ENCODE measurements at places on chromosomes 7 and 10.

DNA sequence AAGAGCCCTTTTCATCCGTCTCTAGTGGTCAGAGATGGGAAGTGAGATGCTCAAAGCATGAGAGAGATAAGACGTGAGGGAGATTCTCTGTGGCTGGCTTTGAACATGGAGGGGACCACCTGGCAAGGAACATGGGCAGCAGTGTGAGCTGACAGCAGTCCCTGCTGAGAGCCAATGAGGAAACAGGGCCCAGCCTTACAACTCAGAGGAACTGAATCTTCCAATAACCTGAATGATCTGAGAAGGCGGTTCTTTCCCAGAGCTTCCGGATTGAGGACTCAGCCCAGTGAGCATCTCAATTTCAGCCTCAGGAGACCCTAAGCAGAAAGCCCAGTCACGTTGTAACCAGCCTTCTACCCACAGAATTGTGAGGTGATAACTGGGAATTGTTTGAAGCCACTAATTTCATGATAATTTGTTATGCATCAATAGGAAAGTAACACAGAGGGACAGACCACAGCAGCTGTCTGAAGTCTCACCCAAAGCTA, 33.9 kb upstream of the IKZF1 start:
- no peak for DNase-seq

- peak; percentile 14 for DNase-seq
Measured at GRCh38 chr7:48637382-48637781, 287.0 kb upstream of the CDC14C start.

DNA sequence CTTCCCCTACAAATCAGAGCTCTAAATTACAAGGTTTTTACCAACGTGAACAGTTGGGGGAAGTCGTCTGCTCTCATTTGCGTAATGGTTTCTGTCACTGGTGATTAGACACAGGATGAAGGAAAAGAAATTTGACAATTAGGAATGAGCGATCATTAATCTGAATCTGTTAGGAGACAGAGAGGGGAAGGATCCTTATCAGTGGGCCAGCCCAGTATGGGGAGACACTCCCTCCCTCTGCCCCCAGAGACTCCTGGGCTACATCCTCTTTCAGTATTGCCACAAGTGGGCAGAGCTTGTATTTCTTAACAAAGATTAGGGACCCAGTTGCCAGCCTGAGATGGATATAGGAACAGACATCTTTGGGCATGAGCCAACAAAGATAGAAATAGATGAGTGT, 15.5 kb downstream of the HIF1AN start:
- DNase-seq: no peak

- no peak for DNase-seq
Measured at GRCh38 chr10:94224656-94225055, 138.1 kb downstream of the NOC3L start.

DNA sequence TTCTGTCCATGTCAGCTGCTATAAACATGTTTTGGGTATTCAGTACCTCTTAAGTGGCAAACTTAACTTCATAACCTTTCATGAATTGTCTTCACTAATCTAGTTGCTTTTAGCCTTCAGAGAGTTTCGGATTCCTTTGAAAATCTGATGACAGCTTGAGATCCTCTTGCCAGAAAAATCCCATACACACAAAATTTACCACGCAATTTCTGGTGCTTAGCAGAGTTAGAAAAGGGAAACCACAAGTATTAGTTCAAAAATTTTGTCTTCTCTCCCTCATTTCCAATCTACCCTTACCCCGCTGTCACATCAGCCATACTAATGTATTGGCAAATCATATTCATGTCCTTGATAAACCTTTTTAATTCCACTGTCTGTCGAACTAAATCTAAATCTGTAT, 72.7 kb upstream of the TMEM106B start:
- no peak for DNase-seq

DNA sequence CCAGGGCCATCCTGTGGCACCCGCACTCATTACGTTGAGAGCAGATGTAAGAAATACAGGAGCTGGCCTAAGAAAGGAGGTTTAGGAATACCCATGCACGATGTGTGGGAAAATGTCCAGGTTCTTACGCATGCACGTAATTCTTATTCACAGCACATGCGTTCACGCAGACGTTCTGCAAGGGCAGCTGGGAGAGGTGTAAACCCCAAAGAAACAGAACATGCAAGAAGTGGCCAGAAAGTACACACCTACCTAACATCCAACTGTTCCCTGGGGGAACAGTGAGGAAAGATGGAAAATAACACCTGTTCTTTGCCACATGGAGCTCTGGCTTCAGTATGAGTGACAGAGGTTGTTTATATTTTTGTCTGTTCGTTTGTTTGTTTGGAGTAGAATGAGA, 285.6 kb downstream of the PRPF18 start:
- no peak for DNase-seq

DNA sequence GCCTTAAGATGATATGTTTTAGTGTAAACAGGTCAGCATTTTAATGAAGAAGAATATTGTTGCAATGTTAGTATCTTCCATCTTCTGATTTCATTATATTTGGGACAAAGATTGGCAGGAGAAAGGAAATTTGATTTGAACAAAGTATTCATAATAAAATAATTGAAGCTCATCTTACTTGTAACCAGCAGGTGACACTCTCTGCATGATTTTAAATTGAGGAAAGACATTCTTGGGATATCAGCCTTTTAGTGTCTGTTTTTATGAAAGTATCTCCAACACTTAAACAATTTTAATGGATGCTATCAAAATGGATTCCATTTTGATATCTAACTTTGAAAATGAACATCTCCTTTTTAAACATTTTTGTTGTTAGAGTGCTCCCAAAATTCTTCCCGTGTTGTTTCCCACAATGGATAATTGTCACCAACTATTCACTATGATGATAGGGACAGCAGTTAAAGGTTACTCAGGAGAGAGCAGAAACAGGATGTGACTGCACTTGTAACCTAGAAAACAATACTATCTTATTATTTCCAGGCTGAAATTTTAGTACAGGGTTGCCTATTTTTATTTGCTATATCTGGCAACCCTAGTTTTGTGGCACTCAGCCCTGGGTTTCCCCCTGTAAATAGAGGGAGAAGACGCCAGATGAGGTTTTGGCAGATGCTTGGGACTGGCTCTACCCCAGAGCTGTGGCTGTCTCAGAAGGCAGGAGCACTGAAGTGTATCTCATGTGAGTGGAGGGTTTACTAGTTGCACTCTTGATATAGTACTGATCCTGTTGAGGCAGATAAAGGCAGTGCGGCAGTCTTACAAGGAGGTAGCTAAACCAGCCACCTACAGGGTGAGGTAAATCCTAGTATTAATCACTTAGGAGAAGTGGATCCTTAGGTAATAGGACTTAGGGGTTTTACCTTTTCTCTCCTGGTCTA, 31.0 kb upstream of the ABCB4 start:
- no peak for DNase-seq

Measured in activated CD4-positive, alpha-beta T cell treated with anti-CD3 and anti-CD28 coated beads, Interleukin-2, amount 50 U/mL, for 16 hours (primary cell).